PC-3 (cell line): ENCODE measurements at places on chromosomes 6 and 20. TPM values are rescaled to one million over a fixed set of nuclear protein-coding genes. Genes with fewer than 3 reads are reported as not detected.

GRCh38 chr6:129521946-129522345, 188.0 kb downstream of the ARHGAP18 start:
- DNase-seq = no peak

DNA sequence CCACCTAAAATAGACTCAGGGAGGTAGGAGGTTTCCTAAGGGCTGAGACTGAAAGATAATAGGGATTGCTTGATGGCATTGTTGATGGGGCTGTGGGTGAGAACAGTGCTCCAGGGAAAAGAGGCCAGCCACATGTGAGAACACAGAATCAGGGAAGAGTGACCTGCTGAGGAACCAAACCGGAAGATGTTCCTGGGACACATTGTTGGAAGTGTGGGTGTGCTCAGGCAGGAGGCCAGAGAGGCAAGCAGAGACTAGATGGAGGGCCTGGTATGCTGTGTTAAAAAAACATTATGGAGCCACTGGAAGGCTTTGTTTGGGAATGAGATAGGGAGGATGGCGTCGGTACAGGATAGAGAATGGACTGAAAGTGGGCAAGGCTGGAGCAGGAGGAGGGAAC, 23.3 kb downstream of the RNF144B start:
- DNase-seq = no peak

DNA sequence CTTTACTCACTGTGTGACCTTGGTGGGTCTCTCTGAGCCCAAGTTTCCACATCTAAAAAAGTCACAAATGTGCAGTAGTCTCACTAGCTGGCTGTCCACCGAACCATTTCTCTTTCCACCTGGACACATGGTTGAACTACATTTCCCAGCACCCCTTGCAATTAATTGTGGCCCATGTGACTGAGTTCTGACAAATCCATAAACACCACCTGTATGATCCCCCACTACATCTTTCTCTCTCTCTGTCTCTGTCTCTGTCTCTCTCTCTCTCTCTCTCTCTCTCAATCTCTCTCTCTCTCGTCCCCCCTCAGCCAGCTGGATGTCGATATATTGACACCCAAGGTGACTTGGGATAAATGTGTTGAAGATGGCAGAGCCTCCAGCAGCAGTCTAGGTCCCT, 42.8 kb downstream of the SNHG17 start:
- DNase-seq = peak; percentile 33

GRCh38 chr20:61173961-61174725, 77.9 kb upstream of the CDH4 start:
- DNase-seq = no peak

- no peak for DNase-seq
Measured at GRCh38 chr6:30614044-30614842, 2.8 kb downstream of the PPP1R10 start.

- no peak for DNase-seq
Measured at GRCh38 chr6:151313066-151313491, 73.3 kb downstream of the AKAP12 start.

DNA sequence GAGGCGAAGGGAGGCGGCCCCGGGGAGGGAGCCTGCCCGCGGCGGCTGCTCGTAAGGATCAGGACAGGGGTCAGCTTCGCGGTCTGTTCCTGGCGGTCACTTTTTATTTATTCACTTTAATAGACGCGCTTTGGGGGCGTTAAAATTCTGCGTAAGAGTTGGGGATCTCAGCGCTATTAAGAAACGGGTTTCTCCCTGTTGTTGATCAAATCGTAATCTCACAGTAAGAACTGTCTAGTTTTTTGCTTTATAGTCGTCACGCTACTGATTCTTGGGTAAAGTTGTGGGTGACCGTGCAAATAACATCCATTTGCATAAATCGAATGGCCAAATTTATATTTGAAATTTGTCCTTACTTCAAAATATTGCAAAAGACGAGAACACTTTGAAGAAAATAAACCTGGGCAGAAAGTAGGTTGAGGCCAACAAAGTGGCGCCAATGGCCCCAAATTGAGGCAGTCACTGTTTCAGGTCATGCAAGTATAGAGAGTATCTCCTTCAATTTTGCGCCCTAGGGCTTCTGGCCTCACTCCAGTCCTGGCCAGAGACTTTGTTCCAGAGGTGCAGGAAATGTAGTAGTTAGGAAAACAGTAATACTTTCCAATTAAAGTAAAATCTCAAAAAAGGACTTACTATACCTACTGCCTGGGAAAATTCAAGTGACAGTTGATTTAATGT, 963 bp upstream of the RMND1 start:
- peak; percentile 55 for DNase-seq

HLA-DRB5 gene
- total RNA-seq = not detected in 2 replicates
